SW 1271 (cell line): ENCODE measurements at places on chromosomes 12 and 14.

GRCh38 chr12:74490390-74491064, 47.1 kb upstream of the ATXN7L3B start:
- DNase-seq = no peak

DNA sequence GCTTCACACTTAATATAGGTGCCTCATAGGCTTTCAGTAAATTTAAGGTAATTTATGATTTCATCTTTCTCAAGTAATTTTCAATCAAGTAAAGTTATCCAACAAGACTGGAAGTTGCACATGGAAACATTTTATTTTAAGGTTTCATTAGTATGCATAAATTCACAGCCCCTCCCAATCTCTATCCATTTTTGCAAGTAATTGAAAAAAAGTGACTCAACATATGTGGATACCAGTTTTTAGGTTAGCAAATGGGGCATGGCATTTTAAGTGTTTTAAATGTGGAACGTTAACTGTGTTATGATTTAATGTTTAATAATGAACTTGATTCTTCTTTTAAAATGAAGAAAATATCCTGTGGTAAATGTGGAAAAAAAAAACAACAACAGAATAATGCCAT, 532.8 kb downstream of the FOXG1 start:
- no peak for DNase-seq

DNA sequence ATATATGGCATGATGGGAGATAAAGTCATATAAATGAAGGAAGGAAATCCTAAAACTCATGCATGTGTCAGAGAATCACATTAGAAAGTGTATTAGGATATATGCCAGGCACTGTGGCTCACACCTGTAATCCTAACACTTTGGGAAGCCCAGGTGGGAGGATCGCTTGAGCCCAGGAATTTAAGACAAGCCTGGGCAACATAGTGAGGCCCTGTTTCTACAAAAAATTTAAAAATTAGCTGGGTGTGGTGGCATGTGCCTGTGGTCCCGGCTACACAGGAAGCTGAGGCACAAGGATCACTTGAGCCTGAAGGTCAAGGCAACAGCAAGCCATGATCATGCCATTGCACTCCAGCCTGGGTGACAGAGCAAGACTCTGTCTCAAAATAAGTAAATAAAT, 130.3 kb upstream of the ARID2 start:
- no peak for DNase-seq

- DNase-seq = no peak
Observed at GRCh38 chr14:68099495-68100045, 280.0 kb downstream of the RAD51B start.

DNA sequence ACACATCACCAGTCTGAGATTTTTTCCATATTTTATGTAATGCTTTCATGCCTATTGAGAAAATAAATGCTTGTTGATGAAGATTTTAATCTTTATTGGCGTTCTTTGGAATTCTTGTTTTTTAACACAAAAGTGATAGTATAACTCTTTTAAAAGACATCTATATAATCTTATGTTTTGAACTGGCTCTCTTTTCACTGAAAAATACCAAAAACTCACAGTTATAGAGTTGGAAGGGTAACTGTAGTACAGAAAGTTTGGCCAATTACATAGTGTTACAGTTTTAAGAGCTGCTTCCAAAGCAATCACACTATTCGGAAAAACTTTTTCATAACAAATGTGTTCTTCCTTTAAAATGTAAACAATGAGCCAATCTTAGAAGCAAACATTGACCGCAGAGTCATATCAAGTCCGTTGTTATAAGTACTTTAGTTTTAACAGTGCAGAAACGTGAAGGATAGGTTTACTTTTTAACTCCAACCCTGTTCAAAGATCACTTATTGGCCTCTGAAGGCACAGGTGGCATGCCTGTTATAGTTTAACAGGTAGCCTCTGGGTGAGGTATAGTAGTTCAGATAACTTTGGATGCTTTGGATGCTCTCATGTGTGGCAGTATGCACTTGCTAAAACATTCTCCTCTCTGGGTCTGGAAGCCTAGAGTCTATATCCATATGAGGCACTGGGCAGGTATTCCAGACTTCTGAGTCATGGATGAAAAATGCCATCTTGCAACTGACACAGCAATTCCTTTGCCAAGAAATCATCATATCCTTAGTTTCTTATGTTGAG, 12.1 kb upstream of the NTN4 start:
- DNase-seq = peak; percentile 82

DNA sequence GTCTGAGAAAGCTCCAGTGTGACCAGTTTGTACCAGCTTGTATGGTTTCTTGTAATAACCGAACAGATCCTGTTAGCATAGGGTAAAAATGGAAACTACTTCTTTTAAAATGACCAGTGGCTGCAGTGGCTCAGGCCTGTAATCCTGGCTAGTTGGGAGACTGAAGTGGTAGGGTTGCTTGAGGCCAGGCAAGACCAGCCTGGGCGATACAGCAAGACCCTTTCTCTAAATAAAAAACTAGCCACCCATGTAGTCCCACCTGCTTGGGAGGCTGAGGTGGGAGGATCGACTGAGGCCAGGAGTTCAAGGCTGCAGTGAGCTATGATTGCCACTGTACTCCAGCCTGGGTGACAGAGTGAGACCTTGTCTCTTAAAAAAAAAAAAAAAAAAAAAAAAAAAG, 7.3 kb downstream of the PSEN1 start:
- DNase-seq = no peak

- DNase-seq = no peak
Observed at GRCh38 chr12:129103231-129103630, 250.0 kb downstream of the GLT1D1 start.

DNA sequence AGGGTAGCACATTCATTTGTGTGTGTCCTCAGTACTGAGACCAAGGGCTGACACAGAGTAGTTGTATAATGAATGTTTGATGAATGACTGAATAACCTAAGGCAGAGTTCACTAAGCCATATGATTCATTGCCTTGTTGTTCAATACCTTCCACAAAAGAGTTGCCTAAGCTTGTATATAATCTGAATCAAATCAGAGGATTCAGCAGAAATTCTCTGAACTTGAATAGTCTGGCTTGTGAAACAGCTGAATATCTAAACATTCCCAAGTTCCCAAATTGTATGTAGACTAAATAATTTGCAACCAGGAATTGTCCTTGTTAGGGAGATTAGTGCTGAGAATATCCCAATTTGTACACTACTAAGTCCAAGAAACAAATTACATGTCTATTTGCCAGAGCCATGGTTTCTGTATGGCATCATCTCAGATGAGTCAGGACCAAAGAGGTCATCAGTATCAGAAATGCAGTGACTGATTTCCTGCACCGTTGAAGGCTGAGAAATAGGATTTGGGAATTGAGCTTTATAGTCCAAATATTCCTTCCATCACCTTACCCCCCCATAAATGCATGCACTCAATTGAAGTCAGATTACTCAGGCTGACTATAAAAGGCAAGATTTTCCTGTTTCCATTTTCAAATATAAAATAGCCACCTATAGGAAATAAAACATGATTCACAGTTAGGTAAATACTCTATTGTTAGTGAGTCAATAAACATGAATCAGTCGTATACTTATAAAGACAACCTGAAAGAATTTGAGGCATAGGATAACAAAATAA, 168.7 kb downstream of the PHLDA1 start:
- peak; percentile 56 for DNase-seq

DNA sequence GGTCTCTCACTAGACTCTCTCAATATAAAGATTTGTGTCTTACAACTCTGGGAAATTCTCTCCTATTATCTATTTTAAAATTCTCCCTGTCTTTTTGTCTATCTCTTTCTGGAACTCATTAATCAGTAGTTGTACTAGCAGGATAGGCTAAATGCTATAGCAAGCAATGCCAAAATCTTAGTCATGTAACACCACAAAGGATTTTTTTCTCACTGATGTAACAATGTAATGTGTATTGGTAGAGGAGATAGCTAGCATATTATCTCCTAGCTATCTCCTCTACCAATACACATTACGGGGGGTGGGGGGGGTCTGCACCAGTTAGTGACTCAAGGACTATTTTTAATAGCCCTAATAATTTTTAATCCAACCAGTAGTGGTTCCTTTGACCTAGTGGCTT, 225.4 kb downstream of the KLHL28 start:
- no peak for DNase-seq

DNA sequence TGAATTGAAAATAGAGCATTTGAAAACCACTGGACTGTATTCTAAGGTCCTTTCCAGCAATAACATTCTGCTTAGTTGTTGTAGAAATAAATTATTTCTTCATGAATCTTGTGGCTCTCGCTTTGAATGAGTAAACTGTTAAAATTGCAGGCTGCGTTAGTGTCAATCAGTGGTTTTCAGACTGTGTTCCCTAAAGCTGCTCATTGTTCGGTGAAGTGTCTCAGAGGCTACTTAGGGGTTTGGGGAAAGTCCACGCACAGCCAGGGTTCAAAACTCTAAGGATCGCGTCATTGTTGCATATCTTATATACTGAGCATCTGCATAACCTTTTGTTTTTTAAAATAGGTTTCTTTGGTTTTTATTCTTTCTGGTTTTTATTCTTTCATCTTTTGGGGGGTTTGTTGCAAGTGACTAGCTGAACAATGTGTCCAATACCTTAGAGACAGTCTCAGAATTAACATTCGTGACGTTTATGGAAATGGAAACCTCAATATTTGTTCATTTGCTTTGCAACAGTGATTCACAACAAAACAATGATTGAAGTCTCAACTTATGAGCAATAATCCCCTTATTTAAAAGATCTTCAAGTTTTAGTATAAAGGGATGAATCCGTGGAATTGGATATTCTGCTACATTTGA, 108.1 kb downstream of the TTLL5 start:
- DNase-seq = no peak

- no peak for DNase-seq
Observed at GRCh38 chr12:25962932-25963525, 4.5 kb downstream of the RASSF8 start.

DNA sequence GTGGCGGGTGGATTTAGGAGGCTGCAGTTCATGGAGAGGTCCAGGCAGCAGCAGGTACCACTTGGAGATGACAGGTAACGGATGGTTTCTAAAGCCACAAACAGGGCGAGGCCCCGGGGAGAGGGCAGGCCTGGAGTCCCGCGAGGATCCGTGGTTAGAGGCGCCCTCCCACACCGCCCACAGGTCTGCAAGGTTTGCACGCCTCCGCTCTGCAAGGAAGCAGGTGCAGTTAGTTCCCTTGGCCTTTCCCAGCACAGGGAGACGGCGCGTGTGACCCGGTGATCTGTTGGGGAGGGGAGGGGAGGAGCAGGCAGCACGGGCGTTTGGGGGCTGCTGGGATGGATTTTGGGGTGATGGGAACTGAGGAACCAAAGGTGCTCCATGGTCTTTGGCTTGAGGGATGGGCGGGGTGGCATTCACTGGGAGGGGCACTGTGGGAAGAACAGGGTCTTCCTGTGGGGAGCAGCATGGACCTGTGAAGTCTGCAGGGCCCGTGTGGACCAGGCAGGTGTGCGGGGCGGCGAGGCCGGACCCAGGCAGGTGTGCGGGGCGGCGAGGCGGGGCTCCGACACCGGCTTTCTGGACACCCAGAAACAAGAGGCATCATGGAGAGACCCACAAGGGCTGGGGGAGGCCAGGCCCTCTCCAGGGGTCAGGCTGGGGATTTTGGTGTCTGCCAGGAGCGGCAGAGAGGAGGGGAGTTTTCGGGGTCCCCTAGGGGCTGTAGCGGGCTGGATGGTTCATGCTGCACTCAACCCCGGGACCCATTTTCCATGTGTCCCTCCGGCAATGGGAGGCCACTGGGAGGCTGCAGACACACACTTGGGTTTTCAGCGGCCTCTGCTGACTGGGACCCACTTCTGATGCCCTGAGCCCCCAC, 29.1 kb downstream of the NOC4L start:
- DNase-seq = no peak

DNA sequence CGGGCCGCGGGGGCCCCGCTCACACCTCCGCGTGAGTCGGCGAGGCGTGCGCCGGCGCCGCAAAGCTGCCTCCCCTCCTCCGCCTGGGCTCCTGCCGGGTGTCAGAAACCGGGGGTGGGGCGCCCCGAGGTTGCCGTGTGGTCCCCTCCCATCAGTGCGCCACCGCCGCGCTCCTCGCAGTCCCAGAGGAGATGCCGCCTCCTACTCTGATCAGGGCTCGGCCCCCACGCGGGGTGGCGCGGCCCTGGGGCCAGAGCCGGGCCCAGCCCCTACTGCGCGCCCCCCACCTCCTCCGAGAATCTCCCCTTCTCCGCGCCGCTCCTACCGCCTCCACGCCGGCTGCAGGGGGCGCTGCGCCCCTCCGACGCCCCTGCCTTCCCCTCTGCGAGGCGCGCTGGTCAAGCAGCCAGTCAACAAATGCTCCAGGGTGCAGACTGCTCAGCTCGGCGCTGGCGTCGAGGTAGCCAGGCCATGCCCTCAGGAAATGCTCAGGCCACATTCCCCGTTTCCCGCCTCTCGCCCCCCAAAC, 467 bp upstream of the JAG2 start:
- no peak for DNase-seq

DNA sequence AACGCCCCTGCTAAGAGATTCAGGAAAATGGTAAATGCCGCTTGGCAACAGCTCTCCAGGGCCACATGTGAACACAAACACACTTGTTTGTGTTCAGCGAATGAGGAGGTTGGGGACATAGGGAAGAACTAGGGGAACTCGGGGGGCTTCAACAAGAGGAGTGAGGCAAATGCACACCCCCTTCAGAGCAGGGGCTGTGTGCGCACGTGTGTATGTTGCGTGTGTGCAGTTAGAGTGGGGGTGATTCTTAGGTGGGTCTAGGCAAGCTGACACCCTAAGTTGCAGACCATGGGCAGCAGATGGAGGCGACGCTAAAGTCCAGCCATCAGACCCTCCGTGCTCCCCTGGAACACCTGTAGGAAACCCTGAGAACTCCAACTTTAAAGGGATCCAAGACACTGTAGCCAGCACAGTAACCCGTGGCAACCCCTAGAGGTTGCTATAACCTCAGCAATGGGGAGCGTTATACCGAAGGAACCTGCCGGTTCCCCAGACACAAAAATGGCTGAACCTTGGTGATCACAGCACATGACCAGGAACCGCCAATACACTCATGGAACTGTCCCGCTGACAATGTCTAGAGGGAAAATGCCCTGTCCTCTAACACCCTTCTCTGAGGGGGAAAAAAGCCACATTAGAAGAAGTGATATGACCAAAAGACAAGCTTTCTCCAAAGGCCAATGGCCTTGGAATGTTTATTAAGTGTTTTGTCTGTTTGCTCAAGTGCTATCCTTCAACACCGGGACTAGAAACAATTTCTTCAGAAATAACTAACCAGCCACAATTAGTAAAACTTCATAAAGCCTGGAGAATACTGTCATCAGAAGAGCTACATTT, 86.5 kb upstream of the CEP83 start:
- DNase-seq = no peak

- no peak for DNase-seq
Observed at GRCh38 chr12:53171725-53172329, 8.7 kb upstream of the ZNF740 start.

DNA sequence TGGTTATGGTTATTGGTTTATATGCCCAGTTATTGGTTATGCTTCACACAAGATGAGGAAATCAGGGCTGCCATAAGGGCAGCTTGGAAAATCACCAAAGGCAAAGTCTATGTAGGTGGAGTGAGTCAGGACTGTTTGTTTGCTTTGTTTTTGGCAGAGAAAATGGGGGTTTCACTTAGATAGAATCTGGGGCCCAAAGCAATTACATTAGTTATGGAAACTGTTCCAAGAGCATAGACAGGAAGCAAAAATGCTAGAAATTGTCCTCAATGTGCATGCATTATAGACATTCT, 2.2 kb downstream of the VAMP1 start:
- DNase-seq = no peak
